Activated CD4-positive, alpha-beta T cell treated with anti-CD3 and anti-CD28 coated beads, Interleukin-2, Interleukin-4, amounts not matched to agents 100 ng/mL and 50 ng/mL, durations not matched to agents 16 hours and 8 hours (primary cell): ENCODE measurements at places on chromosomes 16 and 17.

GRCh38 chr17:81438007-81438659, 42.9 kb downstream of the BAHCC1 start:
- no peak for DNase-seq

GRCh38 chr17:73311428-73311780, 397 bp downstream of the CDC42EP4 start:
- no peak for DNase-seq

GRCh38 chr16:10681310-10682308, 13.1 kb downstream of the TEKT5 start:
- no peak for DNase-seq

- peak; percentile 28 for DNase-seq
Observed at GRCh38 chr17:80663781-80664206, 119.2 kb downstream of the RPTOR start.

GRCh38 chr16:84531671-84532111, 27.2 kb upstream of the MEAK7 start:
- DNase-seq = no peak
